GM12892 (cell line): ENCODE measurements at places on chromosomes 11 and 22.

DNA sequence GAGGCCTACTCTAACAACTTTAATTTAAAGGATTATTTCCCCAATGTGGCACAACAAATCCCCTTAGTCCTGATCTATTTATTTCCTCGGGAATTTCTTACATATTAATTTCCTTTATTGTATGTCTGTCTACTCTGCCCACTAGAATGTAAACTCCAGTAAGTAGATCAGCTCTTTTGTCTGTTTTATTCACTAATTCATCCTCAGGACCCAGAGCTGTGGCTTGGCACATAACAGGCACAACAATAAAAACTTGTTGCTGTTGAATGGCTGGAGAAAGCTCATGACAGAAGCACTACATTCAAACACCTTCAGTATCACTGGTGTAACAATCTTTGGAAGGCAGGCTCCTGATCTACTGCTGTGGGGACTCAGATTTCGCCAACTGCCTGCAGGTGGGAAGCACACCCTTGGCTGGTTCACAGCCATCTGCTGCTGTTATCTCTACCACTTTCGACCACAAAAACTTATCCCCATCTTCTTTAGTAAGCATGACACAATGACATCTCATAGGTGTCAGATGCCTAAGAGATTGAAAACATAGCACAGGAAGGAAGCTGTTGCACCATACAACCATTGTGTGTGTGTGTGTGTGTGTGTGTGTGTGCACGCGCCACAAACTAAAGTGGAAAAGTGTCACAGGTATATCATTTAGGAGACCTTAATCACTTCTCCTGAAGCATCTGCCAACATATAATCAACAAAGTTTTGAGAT is 11.9 kb downstream of the HIRA start:
- DNase-seq, result peak; percentile 44

DNA sequence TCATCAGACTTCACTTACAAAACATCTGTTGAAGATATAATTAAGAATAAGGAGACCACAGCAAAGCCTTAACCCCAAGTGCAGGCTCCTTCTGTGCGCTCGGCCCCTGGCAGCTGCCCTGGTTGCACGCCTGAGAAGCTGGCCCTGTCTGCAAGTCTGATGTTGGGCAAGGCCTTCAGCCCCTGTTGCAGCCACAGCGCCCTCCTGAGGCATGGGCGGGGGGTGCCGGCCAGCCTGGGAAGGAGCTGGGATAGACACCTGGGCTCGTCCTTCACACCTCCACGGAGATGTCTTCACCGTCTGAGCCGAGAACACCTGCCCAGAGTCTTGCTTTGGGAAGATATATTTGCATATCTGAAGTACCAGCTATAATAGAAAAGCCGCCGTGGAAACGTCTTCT is 104.1 kb downstream of the MPPED1 start:
- DNase-seq, result no peak

- no peak for DNase-seq
These were observed 79.5 kb downstream of the PDE2A start for GRCh38 chr11:72594493-72595291.

DNA sequence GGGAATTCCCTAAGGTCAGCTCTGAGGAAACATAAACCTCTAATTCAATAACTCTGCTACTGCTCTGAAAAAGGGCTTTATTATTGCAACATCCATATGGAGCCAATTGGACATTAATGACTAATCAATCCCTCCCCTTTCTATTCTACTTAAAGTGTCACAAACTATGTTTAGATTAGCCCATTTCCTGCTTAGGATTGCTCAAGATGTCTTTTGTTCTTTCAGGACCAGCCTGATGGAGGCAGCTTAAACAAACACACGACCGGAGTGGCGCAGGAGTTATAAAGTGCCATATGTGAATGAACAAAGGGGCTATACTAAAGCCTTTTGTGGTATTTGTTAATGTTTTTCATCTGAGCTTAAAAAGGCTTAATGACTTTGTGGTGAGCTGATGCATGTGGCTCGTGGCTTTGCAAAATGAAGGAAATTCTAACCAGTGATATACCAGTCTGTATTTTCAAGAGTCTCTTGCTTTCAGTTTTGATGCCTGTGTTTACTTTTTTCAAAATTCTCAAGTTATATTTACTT is 354.4 kb downstream of the SOX6 start:
- DNase-seq, result no peak

GRCh38 chr22:44335903-44336803 is 23.4 kb upstream of the SHISAL1 start:
- DNase-seq, result no peak

DNA sequence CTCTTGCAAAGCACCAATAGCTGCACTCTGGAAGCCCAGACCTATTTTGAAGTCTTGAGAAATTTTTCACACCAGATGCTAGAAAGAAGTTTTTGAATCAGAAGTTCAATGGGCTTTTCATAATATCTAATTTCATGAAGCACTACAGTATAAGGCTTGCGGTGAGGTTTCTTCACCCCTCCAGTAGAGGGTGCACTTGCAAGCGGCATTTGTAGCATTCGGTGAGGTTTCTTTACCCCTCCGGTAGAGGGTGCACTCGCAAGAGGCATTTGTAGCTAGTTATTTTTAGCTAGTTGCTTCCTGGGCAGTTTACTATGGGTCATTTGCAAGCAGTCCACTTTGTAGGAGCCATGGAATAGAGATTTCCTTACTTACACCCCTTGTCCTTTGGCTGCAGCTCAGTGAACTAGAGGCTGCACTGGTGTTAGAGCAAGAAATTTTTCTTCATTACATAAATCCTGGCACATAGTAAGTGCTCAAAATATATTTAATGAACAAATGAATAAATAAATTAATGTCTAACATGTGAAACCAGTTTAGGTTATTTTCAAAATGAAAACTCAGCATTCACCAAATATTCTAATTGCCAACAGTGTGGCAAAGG is 7.8 kb upstream of the NOX4 start:
- DNase-seq, result no peak

GRCh38 chr11:59226396-59226795 is 13.7 kb upstream of the MPEG1 start:
- no peak for DNase-seq

DNA sequence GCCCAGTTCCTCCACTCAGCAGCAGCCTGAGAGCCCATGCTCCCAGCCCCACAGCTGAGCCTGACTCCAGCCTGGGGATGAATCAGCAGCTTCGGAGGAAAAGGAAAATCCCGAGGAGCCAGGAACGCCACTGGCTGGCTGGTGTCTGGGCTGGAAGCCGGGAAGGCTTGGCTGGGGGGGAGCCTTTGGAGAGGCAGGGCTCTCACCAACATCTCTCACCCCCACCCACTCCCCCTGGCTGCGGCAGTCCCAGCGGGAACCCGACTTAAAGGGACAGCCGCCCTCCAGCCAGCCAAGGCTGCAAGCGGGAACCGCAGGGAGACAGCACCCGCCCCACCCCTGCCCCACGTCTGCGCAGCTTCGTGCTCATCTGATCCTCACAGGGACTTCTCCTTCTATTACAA is 28.4 kb downstream of the KIAA0930 start:
- DNase-seq, result no peak

DNA sequence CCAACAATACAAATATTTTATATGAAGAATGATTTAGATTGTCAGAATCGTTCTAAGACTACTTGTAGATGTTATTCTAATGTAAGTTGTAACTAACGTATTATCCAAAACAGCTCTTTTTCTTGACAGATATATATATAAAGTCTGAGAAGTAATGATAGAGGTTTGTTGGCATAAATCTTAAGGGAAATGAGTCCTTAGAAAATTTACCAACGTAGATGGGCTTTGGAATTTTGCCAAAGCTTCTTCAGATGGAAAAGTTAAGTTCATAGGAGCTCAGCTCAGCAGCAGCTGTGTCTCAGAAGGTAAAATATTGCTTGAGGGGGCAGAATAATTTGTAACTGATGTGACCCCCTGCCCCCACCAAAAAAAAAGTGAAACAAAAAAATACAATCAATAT is 66.7 kb downstream of the BID start:
- no peak for DNase-seq

DNA sequence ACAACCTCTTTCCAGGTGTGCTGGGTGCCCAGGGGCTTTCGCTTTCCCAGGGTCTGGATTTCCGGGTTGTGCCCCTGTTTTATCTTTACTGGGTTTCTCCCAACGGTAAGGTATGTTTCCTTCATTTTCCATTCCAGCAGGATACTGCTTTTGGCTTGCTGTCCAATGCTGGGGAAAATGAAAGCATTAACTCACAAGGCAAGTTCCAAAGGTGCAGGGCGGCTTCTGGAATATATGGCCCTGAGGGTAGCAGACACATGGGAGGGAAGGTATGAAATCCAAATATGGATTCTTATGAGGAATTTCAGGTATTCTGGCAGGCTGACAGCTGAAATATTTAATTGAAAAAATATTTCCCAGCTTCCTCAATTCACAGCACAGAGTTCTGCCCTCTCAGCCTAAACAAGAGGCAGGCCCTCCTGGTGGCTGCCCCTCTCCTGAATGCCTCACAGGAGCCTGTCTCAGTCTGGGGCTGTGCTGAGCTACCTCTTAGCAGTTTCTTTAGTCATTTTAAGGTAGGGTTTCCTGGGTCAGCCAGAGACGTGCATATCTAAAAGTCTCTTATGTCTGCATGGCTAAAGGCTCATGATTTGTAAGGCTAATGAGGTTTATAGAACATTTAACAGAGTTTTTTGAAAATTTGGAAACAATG is 318.6 kb upstream of the B3GAT1 start:
- no peak for DNase-seq

GRCh38 chr22:19629720-19630419 is 84.4 kb upstream of the SEPTIN5 start:
- peak; percentile 87 for DNase-seq

DNA sequence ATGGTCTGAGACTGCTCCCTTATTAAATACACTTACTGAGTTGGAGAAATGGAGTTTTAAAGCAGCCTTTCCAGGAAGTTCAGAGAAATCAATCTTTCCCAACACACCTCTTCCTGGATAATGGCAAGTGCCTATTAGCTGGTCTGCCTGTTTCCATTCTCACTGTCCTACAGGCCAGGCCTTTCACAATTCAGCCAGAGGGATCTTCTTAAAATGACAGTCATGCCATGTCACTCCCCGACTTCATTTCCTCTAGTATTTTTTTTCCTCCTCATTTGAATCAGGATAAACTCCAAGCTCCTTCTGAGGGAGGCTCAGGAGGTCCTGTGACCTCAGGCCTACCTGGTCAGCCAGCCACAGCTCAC is 62.6 kb downstream of the FDX1 start:
- no peak for DNase-seq

DNA sequence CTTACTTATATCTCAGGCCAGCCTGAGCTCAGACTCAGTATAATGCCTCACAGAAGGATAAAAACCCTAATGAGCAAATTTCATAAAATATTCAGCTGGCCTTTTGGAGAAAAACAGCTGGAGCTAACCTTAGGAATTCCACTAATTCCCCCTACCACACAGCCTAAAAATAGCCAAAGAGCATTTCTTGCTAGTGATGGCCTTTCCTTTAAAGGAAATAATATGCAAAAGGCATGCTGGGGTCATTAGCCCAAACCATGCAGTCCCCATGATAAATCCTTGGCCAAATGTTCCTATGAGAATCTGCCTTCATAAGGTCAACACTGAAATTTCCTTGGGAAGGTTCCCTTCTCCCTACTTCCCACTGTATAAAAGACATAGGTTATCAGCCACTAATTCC is 38.2 kb downstream of the SYTL2 start:
- DNase-seq, result no peak

DNA sequence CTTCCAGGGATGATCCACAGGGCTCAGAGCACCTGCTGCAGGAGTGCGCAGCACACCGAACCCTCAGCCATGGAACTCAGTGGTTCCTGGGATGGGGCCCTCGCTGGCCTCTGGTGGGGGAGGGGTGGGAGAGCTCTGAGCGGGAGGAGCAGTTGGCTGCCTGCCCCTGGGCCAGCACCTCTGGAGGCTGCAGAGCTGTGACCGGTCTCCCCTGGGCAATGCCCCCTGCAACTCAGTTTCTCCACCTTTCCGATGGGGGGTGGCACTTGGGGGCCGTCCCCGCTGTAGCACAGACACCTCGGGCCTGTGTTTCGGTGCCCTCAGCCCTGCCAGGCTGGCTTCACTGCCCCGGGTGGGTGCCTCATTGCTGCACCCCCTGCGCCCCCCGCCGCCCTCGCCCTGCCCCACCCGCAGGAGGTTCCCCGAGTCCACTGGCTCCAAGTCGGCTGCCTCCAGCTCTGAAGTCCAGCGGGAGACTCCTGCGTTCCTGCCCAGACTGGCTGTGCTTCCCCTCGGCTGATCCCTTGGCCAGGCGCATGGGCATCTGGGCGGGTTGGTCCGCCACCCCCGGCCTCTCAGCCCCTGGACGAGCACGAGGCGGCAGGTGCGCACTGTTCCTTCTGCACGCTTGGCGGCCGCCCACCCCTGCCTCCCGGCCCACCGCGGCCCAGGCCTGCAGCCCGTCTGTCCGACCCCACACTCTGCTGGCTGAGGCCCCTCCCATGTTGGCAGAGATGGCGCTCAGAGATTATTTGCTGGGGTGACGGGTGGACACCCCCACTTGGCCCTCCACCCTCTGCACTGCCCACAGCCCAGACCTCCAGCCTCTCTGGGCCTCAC is 1.8 kb downstream of the MUC6 start:
- DNase-seq, result no peak

DNA sequence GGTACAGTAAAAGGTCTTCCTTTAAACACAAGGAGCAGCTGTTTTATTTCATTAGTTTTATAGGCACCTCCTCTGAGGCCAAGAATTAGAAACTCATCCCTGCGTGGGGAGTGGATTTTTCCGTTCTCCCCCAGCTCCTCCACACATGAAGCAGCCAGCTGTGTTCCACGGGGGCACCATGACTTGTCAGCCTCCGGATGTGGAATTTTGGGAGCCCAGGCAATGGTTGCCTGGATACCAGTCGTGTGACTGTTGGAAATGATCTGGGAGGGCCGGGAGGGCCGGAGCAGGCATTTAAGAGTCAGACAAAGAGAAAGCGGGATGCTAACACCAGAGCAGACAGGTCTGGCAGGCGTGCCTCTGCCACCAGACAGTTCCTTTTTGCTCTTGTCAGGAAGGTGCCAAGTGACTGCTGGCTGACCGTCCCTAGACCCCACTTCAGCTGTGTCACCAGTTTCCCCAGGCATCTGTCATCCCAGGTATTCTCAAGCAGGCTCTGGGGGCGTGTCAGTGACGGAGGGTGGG is 15.9 kb upstream of the CDC42EP2 start:
- no peak for DNase-seq

DNA sequence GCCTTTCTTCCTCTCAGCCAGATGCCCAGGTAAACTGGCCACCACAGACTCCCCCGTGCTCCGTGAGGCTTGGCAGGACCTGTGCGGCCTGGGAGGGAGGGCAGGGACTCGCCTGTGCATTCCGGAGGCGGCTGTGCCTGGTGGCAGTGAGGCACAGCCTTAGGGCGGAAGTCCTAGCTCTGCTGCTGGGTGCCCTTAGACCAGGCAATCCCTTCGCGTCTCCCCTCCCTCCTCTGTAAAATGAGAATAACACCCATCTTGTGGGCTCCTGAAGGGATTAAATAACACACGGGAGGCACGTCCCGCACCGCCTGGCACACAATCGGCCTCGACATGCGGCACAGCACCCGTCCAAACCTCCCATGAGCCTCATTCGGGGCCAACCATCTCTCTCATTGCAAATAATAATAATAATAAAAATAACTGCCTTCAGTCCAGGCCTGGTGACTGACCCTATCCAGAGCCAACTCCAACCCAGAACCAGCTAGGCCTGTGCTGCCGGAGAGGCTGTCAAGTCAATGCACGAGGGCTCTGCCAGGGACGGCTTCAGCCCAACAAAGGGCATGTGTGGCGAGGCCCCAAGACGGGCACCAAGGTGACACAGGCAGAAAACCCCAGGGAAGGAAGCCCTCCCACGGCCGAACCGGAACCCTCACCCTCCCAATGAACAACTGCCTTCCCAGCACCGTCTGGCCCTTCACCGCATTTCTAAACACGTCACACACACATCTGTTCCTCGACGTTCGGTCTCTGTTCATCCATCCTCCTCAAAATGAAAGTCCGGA is 8.2 kb downstream of the LTO1 start:
- DNase-seq, result no peak

GRCh38 chr22:24753914-24754313 is 20.6 kb downstream of the PIWIL3 start:
- DNase-seq, result no peak
